Activated CD8-positive, alpha-beta memory T cell treated with anti-CD3 and anti-CD28 coated beads for 4 hours (primary cell): ENCODE measurements at places on chromosomes 2 and 18.

- DNase-seq: no peak
Observed at GRCh38 chr18:7568426-7568825, 1.3 kb downstream of the PTPRM start.

DNA sequence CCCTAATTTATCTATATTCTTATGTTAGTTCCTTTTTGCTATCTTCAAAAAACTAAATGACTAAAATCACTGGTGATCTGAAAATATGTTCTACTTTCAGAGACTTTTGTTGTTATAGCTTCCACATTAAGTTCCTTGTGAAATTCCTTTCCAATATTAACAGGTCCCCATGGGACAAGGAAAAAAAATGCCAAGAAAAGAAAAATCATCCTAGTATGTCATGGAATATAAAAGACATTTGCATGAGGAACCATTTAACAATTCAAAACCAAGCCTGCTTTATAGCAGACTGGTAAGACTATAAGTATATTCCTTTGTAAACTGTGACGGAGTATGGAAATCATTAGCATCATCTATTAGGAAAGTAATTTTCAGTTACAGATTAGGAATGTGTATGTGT lies 48.1 kb downstream of the COBLL1 start:
- no peak for DNase-seq

DNA sequence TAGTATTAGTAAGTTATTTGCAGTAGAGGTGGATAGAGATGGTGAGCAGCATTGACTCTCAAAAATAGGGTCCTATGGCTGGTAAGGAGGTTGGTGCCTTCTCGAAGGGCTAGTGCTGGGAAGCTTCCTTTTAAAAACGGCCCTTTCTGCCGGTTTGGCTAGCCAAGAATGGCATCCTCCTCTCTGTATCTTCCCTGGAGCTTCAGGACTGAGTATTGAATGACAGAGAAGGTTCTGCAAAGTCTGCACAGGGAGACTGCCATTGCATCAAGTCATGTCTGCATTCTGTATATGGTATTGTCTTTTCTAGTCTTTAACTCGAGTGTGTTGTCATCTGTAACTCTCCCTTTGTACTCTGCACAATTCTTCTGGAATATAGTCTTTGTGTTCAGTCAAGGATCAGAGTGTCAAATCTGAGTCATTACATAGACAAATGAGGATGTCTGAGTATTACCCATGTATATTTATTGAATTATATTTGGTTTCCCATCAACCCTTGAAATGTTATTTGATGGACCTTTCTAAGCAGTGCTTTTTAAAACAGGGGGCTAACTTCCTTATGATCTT lies 1.1 kb downstream of the LDLRAD4 start:
- no peak for DNase-seq

DNA sequence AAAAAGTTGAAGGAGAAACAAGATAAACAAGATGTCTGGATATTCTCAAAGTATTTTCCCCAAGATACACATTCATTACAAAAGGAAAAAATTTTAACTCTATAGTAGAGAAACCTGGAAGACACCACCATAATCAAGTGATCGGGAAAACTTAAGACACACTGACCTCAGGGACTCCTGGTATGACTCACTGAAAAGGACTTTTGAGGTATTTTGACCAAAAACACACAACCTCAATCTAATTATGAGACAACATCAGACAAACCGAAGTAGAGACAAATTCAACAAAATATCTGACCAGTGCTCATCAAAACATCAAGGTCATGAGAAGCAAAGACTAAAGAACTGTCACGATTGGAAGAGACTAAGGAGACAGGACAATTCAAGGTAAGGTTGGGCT lies 34.7 kb downstream of the LPIN2 start:
- no peak for DNase-seq

GRCh38 chr2:27177441-27178351 lies 28.9 kb downstream of the TCF23 start:
- DNase-seq: no peak

DNA sequence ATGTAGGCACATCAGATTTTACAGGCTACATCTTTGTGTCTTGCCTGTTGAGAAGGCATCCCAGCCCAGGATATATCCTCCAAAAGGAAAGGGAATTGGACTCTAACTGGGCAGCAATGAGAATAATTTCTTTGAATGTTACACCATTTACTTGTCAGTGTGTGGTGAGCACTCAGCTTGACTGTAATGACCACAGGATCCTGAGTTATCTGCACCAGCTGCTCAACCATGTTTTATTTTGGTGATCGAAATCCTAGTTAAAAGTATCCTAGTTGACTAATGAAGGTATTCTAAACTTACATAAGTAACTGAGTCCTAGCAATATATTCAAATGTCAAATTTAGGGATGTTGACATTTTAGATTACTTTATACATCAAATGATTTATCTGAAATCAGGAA lies 123.0 kb downstream of the MYO3B start:
- no peak for DNase-seq

- DNase-seq: no peak
Observed at GRCh38 chr2:130135692-130136541, 6.9 kb upstream of the POTEF start.

DNA sequence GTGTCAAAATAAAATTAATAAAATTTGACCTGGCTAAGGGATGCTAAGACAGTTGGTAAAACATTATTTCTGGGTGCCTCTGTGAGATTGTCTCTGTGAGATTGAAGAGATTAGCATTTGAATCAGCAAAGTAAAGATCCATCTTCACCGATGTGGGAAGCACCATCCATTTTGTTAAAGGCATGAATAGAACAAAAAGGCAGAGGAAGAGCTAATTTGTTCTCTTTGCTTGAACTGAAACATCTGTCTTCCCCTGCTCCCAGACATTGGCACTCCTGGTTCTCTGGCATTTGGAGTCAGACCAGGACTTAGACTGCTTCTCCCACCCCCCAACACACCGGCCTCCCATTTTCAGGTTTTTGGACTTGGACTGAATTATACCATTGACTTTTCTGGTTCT lies 603.8 kb upstream of the LINC00305 start:
- no peak for DNase-seq

DNA sequence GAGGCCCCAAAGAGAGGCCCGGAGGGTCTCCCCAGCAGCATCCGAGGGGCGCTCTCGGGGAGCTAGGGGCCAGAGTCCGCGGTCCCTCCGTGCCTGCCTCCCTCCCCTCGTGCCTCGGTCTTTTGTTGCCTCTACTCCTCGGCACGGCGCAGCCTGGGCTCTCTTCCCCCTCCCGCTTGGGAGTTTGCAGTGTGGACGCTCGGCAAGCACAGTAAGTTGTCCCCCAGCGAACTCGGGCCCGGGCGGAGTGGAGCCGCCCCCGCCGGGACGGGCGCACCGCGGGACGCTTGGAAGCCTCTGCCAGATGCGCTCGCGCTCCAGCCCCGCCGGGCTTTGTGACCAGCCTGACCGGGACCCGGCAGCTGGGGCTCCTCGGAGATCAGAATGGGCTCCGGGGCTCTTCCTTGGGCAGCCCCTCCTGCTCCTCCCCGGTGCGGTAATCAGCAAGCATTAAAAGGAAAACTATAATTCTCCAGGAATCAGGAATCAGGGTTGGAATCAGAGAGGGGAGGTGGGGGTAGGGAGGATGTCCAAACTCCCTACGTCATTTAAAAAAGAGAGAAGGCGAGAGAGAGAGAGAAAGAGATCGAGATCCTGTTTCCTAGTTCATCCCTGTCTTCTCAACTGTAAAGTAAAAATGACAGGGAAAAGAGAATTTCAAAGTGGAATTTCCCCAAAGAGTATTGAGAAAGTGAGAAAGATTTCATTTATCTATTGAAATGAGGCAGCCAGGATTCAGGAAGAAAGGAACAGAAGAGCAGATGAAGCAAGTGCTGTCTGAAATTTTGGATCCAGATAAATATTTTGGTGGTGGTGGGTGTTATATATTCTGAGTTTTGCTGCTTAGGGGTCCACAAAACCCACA lies 786 bp upstream of the TMEM200C start:
- no peak for DNase-seq

- no peak for DNase-seq
Observed at GRCh38 chr2:207845202-207845864, 75.6 kb upstream of the FZD5 start.
